ENCODE measurements at places on chromosomes 13 and 19.

- DNase-seq, result no peak
Measured at GRCh38 chr13:111341886-111342285, 21.4 kb downstream of the TEX29 start.

DNA sequence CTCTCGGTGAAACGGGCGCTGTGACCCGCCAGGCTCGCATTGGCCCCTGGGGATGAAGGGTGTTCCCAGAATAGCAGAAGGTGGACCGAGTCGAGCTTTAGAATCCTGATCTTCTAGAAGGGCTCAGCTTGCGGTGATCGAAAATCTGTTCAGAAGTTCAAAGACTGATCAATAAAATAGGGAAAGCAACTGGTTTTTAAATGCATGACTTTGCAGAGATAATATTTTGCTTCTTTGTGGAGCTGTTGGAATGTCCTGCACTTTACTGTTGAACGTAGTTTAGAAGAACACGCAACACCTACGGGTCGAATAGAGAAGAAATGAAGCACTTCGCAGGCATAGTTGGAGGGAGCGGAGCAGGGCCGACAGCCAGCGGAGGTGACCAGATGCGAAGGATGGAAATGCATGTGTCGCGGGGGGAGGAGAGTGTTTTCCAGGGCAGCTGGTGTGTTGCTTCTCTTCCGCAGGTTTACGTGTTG is 766 bp downstream of the CEBPG start:
- no peak for DNase-seq

DNA sequence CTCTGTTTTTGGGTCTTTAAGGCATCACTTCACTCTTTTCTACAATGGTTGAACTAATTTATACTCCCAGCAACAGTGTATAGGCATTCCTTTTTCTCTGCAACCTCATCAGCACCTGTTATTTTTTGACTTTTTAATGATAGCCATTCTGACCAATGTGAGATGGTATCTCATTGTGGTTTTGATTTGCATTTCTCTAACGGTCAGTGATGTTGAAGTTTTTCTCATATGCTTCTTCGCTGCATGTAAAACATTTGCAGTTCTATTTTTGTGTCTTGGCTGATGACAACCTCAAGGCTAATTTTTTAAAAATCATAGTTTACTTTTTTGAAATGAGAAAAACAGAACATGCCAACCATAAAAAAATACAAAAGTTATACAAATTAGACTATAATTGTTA is 258.2 kb upstream of the EDNRB start:
- DNase-seq, result no peak

GRCh38 chr13:112103961-112104880 is 37.3 kb downstream of the SOX1 start:
- DNase-seq, result no peak

- no peak for DNase-seq
Measured at GRCh38 chr13:31786011-31786410, 46.7 kb downstream of the RXFP2 start.
